ENCODE measurements at places on chromosomes 4 and X.
A peak's percentile ranks its signal among the peaks of the same experiment; 100 is the strongest.

GRCh38 chr4:82645936-82646565 is 84.3 kb upstream of the TMEM150C start:
- no peak for DNase-seq

GRCh38 chrX:22800360-22800759 is 199.4 kb upstream of the DDX53 start:
- DNase-seq = no peak

GRCh38 chrX:47992095-47992380 is 11.8 kb downstream of the ZNF182 start:
- DNase-seq = no peak

GRCh38 chr4:3643518-3644433 is 111.6 kb upstream of the LRPAP1 start:
- no peak for DNase-seq

DNA sequence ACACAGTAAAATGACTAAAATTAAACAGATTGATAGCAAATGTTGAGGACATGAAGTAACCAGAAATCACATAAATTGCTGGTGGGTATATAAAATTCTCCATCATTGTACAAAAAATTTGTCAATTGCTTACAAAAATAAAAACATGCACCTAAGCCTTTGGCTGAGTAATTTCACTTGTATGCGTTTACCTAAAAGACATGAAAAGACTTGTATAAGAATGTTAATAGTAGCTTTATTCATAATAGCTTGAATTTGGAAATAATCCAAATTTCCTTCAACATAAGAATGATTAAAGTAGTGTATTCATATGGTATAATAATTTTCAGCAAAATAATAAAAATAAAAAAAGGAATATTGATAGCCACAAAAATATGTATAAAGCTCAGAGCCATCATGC is 37.7 kb downstream of the PDHA2 start:
- no peak for DNase-seq

- no peak for DNase-seq
These were observed 33.4 kb upstream of the KLHL34 start for GRCh38 chrX:21691512-21692018.

DNA sequence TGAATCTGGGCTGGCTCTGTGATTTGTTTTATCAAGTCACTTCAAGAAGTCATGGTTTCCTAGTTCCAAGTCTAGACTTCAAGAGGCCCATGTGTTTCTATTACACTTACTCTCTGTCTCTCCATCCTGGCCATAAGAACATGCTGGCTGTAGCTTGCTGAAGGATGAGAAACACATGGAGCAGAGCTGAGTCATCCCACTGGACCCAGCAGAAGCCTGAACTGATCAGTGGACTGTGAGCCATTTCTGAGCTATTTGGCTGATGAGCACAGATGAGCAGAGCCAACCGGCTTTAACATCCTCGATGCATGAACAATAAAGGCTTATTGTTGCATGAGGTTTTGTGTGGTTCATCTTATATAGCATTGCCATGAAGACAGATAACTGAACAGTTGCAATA is 290.6 kb upstream of the BOD1L1 start:
- DNase-seq = no peak

DNA sequence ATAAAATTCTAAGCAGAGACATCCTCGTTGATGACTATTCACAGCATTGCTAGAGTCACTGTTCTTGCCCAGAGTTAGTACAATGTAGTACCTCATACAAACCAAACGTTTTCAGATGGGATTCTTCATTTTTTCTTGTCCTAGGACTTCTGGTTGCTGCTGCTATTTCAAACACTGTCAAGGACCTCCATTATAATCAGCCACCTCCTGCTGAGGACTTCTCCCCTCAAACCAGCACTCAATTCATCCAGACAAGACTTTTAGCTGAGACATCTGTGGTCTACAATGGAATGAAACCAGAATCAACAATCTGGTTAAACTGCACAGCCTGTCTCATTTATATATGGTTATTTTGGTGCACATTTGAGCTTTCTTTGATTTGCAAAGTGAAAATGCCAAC is 1008.8 kb downstream of the STPG2 start:
- no peak for DNase-seq

DNA sequence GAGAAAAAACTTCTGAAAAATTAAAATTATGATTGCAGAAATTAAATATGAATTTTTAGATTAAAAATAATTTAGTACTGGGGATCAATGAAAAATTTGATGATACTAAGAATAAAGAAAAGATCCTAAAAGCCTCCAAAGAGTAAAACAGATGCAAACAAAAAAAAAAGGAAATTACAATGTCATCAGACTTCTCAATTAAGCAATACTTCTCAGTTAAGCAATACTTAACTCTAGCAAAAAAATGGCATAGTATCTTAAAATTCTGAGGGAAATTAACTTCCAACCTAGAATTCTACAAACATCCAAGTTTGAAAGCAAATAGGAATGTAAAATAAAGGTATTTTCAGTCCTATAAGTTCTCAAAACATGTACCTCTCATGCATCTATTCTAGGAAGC is 141.2 kb upstream of the INTU start:
- no peak for DNase-seq

DNA sequence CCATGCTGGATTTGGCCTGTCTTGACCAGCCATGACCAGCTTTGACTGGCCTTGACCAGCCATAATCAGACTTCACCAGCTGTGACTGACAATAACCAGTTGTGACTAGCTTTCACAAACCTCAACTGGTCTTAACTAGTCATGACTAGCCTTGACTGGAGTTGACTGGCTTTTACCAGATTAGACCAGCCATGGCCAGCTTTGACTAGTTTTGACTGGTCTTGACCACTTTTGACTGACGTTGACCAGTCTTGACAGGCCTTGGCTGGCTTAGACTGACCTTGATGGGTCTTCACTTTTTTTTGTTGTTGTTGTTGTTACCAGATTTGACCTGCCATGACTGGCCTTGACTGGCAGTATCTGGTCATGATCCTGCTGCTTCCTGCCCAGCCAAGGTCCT is 67.4 kb downstream of the RLIM start:
- no peak for DNase-seq

GRCh38 chr4:141511055-141511454 is 125.3 kb upstream of the IL15 start:
- DNase-seq = no peak

- peak; percentile 70 for DNase-seq
These were observed 9.2 kb upstream of the IQSEC2 start for GRCh38 chrX:53290441-53291041.

GRCh38 chr4:24999392-25000089 is 31.2 kb downstream of the LGI2 start:
- no peak for DNase-seq

DNA sequence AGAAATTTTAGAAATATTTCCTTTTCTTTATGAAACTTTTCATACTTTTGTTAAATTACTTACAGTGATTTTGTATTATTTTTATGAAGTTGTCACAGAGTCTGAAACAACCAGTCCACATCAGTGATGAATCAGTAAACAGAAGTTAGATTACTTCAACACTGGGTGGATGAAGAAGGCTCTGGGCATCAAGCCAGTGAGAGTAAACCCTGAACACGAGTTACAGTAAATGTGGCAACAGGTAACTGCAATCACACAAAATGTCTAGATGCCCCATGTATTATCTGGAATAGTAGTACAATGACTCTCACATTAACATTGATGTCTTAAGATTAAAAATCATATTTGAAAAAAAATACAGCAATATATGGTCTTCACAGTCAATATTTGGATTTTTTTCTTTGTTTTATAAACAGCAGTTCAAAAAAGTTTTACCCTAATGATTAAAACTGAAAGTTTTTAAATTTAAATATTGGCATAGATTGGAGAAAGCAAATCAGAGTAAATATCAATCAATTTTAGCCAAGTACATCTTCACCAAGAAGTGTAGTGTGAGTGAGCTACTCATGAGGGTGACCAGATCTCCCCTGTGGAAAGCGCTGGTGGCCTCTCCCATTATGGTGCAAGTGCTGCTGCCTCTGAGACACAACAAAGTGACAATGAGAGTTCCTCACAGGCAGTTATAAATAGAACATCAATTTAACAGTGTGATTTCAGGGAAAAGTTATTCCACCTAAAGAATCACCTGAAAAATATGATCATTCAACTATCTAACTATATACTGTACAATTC is 63.2 kb upstream of the UGT2B7 start:
- no peak for DNase-seq

DNA sequence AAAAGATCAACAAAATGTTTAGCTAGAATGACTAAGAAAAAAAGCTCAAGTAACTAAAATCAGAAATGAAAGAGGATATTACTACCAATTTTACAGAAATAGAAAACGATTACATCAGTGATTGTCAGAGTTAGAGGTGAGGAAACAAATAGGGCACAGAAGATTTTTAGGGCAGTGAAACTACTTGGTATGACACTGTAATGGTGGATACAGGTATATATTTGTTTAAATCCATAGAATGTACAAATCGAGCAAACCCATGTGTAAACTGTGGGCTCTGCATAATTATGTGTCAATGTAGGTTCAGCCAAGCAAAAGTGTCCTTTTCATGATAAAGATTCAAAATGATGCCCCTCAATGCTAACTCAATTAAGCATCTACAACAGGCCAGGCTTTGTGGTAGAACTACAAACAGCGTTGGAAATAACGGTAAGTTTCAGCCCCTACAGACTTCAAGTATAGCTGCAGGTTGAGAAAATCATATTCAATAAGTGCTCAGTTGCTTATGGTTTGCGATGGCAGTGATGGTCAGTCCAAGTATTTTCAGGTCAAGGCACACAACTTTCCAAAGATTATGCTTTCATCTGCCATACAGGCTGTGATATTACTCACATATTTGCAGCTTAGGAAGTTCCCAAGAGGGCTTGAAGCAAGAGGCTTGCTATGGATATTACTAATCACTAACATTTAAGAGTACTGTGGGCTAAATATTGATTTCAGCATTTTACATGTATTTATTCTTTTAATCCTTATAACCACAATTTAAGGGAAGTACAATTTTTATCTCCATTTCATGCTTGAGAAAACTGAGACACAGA is 158.6 kb downstream of the TET2 start:
- DNase-seq = no peak

DNA sequence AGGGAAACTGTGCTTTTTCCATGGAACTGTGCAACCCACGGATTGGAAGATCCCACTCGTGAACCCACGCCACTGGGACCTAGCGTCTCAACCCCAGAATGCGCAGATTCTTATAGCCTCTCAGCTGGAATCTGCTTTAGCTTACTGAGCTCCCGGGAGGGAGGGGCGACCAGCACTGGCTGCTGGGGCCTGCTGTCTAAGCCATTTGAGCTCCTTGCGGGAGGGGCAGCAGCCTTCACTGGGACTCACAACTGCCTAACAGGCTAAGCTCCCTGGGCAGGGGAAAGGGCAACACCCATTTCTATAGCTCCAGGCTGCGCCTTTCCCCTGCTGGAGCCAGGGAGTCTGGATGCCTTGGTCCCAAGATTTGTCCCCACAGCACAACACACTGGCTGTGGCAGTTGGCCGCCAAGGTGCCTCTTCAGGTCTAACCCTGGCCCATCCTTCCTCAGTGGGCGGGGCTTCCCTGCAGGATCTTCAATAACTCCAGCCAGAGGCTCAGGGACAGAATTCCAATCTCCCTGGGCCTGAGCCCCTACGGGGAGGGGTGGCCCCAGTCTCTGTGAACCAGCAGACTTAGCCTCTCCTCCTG is 451.7 kb upstream of the PITX2 start:
- DNase-seq = no peak

DNA sequence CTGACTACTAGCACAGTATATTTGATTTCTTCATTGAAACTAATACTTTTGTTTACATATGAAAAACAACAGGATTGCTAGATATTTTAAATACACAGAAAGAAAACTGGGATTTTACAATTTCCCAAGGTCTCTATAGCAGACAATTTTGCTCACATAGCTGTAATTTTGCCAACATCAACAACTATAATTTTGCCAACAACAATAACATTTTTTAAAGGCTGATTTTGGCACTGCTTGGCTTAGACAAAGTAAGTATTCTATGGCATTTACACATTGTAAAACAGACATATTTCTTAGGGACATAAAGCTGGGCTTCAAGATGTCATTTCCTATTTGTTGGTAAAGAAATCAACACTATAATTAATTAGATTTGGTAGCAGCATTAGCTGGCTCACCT is 922.1 kb downstream of the RAB28 start:
- DNase-seq = no peak

DNA sequence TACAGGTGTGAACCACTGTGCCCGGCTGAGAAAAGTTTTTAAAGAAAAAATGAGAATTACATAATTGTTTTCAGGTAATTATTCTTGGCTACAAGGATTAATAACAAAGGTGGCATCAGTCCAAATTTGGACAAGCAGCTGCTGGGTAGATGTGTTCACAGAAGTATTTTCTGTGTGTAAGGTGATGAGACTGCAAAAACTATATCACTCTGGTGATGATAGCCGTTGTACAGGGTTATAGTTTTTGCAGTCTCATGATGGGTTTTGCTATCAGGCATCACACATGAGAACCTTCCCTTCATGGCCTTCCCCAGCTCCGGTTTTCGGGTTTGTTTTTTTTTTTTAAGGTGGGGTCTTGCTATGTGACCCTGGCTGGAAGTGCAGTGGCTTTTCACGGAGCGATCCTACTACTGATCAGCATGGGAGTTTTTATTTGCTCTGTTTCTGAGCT is 5.1 kb upstream of the SLC10A3 start:
- no peak for DNase-seq

DNA sequence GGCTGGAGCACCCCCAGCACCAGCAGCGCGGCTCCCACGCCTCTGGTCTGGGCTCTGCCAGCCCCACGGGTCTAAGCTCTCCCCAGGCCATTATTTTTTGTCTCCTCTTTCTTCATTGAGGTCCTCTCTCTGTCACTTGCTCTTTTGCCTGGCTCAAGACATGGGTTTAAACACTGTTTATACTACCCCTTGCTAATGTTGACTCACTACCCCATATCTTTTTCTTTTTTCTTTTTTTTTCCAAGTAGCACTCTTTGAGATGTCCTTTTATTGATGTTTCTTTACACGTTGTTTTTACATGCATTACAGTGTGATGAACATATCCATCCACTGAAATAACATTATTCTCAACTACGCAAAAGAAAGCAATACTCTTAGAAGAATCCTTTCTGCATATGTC is 1.7 kb upstream of the ERVMER34-1 start:
- no peak for DNase-seq

DNA sequence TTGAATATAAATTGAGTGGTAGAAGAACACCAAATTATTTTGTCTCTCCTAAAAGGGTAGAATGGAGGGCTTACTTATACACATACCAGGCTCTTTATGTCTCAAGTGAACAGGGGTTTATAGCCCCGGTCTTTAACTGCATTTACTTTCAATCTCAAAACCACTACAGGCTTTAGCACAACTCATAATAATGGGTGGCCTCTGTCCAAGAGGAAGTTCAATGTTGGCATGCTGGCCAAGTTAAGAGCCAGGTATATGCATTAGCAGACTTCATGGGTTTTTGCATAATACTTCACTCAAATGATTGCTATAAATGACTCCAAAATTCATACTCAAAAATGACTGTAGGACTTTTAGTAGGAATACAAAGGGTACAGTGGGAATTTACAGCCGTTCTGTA is 118.5 kb upstream of the OTUD4 start:
- no peak for DNase-seq

DNA sequence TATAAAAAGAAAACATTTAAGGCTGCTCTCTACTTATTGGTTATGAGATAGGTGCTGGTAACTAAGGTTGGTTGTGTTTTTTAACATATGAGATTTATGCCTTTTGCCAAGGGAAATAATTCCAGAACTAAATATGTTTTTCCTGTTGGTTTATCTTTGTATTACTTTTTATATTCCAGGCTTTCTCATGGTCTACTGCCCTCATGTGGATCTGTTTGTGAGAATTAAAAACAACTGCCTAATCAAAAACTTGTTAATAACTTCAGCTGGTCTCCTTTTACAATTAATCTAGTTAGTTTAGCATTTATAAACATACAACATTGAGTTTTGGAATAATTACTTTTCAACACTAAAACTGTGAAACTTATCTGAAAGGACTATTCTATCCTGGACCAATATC is 1208.3 kb downstream of the ADGRL3 start:
- DNase-seq = no peak
